Inflammatory macrophage (primary cell): ENCODE measurements at places on chromosomes 12 and 14.

DNA sequence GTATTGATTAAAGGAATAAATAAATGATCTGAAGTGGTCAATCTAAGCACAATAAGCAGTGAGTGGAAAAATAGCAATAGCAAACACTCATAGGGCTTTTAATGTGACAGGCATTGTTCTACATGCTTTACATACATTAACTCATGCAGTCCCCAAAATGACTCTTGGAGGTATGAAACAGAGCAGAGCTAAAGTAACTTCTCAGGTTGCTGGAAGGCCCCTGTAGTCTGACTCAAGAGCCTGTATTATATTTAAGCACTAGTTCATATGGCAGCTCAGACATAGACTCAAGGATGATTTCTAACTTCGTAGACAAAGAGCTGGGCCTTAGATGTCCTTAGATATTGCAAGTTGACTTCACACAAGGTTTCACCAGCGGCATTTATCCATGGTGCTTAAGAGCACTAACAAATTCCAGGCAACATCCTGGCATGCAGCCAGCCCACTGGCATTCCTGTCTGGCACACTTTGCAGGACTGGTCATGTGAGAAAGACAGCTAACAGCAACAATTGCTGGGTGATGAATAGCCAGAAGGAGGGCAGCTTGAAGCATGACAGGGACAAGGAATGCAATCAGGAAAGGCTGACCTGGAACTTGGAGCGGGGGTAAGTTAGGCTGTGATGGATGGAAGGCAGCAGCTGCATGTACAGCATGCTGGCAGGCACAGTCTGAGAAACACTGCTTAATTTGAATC, 22.9 kb upstream of the KTN1 start:
- DNase-seq, result no peak

DNA sequence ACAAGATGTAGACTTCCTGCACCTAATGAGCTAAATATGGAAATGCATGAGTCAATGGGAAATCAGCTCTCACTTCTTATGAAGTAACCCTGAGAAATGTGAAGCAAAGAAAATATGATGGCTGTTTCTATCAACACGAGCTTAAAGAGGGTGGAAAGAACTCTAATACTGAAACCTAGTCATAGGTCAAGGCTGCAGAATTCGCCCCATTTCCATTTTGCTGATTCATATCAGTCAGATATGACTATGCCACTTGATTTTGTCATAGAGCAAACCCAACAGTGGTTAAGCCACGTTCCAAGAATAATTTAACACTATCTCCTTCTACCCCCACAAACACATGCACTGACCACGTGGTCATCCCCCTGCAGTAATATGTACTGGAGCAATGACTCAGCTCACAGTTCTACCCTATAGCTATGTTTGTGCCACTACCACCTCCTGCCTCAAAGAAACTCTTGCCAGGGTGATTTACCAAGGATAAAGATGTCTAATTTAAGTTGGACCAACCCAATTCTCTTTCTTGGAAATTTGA, 157.5 kb downstream of the TMTC3 start:
- DNase-seq, result no peak

DNA sequence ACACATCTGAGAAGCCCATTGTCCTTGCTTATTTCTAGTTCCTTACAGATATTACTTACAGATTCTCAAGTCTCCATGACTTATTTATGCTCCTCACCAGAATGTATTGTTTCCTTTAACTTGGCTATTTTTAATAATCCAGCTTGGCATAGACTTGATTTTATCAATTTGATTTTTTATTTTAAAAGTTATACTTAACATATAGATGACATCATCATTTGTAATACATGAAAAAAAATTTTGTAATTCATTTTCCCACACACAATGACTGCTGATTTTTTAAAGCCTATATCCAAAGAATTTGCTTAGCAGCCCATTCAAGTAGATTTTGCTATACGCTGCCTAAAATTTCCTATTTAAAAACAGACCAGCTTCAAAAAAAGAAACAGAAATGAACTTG, 39.8 kb downstream of the PTPRR start:
- DNase-seq, result no peak

DNA sequence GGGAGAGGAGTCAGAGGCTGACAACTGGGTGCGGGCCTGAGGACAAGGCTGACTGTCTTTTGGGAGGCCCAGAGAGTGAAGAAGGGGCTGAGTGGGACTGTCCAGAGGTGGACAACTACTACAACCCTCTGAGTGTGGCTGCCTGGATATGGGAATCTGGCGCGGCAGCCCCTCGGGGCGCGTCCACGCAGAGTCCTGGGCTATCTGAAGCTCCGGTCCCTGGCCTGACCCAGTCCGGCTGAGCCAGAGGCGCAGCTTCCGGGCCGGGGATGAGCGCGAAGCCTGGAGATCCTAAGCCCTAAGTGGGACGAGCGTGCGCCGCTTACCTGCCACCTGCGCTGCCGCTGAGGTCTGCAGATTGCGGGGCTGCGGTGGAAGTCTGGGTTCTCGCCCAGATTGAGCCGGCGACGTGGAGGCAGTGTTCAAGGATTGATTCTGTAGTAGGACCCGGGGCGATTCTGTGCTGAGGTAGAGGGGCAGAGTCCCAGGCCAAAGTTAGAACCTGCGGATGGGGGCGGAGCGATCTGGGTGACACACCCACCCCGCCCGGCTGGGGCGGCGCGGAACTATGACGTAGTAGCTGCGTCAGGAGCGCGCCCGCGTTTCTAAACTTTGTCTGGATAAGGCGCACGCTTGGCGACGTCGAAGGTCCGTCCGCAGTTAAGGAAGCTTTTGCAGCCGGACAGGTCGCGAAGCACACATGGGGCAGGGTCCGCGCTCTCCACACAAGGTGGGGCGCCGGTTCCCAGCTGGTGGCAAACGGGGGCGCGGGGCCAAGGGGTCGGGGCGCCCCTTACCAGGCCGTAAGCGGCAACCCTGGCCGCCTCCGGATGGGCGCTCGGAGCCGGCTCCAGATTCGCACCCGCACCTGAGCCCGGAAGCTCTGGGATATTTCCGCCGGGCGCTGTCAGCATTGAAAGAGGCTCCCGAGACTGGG, at the start of the genes DHRS1 and NOP9:
Gene DHRS1, minus strand, starts transcription at position 526 of the 937 bp plus-strand sequence. CDS start 674 bp downstream, outside the sequence.
Gene NOP9, plus strand, starts transcription at position 596 of the 937 bp plus-strand sequence. Its CDS starts 105 bp downstream, at position 701.
- peak; percentile 94 for DNase-seq

GRCh38 chr12:57539134-57539768, 7.7 kb downstream of the DCTN2 start:
- no peak for DNase-seq

- no peak for DNase-seq
Observed at GRCh38 chr14:77106666-77107065, 8.6 kb downstream of the CIPC start.

DNA sequence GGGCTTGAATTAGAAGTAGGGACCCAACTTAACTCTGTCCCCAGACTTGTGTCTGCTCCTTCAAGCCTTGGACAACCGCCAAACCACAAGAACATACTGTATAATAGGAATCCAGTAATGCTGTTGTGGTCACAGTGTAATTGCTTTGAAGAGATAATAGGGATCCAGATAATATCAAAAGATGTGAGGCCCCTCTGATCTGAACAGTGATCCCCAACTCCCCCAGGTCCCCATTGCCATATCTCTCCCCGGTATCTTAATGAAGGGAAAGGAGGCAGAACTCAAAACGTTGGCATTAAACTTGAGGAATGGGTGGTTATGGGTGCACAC, 8.5 kb upstream of the PLEKHH1 start:
- no peak for DNase-seq

- no peak for DNase-seq
Observed at GRCh38 chr14:69518289-69519101, 34.0 kb downstream of the PLEKHD1 start.

DNA sequence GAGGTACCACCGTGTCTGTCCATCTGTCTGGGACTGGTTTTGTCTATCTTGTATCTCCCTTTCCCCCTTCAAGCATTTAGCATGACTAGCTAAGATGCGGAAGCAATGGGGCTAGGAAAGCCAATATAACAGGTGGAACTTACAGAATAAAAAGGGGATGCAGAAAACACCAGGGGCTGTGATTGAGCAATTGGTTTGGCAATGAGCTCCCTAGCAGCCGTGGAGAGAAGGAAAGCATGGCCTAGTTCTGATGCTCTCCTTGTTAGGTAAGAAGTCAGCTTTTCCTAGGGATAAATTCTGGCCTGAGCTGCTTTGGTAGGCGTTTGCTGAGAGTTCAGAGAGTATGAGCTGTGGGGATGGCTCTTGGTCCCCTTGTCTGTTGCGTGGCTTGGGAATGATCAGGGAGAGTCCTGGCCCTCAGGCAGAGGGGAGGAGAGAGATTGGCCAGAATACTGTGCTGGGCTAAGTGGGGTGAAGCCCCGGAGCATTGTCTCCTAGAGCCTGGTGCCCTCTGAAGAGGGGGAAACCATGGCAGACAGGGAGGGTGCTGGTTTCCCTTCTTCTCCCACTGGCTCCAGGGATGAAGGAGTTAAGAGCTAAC, 7.1 kb downstream of the SETD1B start:
- DNase-seq, result no peak

GRCh38 chr14:77158882-77159255, 17.3 kb upstream of the ZDHHC22 start:
- DNase-seq, result no peak

GRCh38 chr12:58186914-58187313, 245.5 kb downstream of the ATP23 start:
- DNase-seq, result peak; percentile 4

GRCh38 chr14:73459959-73460358, 1.6 kb upstream of the NUMB start:
- no peak for DNase-seq

- DNase-seq, result no peak
Observed at GRCh38 chr12:65657635-65658034, 166.6 kb upstream of the HMGA2 start.

DNA sequence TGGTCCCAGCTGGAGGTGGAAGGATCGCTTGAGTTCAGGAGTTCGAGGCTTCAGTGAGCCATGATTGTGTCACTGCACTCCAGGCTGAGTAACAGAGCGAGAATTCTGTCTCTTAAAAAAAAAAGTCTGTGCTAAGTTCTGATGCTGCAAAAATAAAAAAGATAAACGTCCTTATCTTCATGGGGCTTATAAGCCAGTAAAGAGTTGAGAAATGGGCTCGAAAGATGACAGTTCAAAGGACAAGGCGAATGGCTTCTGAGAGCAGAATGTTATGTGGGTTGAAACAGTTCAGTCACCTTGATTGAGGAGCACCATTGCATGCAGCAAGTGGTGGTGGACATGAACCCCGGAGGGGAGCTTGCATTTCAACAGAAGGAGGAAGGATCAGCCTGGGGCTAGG, 4.7 kb downstream of the TSPAN9 start:
- DNase-seq, result no peak

- peak; percentile 85 for DNase-seq
Observed at GRCh38 chr12:1583421-1584078, 10.8 kb downstream of the FBXL14 start.
